Stimulated activated CD8-positive, alpha-beta memory T cell treated with anti-CD3 and anti-CD28 coated beads, Interleukin-4, amount 100 ng/mL, for 1 hour (primary cell): ENCODE measurements at places on chromosomes 2 and 18.

- no peak for DNase-seq
Measured at GRCh38 chr18:78849046-78849445, 130.6 kb upstream of the SALL3 start.

DNA sequence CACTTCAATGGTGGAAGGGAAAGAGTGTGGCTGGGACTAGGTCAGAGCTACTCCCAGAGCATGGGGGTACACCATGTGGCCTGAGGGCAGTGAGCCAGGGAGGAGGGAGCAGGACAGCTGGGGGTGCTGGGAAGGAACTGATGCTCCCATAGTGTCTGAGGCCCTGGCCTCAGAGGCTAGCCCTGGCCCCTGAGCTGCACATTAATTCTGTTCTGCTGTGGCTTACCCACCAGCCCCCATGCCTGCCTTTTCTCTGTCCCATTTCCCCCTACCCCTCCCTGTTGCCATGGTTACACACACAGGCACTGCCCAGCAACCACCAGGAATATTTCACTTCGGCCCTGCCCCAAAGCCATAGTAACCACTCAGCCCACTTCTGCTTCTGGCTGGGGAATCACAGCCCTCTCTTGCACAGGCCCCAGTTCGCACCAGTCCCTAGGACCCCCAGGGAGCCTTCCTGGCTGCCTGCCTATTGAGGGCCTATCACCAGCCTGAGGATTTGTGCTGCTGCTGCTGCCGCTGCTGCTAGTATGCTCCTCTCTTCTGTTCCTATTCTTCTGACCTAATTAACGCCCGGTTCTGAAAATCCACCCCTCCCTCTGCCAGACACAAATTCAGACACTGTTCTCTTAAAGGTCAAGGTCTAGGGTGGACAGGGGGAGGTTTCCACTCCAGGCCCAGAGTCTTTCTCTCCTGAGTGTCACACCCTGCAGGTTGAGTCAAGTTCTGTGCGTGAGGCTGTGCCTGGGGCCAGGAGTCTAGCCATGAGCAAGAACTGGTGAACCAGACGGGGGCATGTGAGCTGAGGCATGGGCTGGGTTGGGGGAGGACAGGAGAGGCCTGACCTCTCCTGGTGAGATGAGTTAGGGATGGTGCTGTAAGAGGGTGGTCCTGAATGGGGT is 87.1 kb upstream of the MCFD2 start:
- DNase-seq, result no peak

GRCh38 chr18:50790948-50791347 is 28.9 kb downstream of the MRO start:
- no peak for DNase-seq

DNA sequence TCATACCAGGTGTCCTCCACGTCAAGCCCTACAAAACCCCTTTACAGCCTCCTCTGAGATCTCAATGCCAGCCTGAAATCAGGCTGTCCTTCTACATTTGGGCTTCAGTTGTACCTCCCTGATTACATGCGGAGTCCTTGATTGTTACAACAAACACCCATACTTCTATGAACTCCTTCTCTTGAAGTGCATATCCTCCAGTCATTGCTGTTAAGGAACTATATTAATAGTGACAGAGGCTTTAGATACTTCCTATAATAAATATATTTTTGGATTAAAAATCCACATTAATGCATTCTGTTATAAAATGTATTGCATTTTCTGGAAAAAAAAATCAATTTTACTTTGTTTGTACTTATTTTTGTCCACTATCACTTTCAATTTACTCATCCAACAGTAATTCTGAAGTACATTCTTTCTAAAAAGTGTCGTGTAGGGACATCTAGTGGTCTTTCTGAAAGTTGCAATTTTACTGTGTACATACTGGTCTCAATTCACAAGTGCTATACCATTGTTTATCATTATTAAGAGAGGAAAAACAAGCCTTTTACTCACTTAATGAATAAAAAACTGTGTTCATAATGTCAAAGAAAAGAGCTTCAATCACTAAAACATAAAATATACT is 316.4 kb downstream of the DSEL start:
- DNase-seq, result no peak

GRCh38 chr2:204059016-204059415 is 122.5 kb downstream of the ICOS start:
- no peak for DNase-seq
